Hematopoietic multipotent progenitor cell treated with erythropoietin and hydrocortisone succinate and interleukin-3 and kit ligand, for 4 days (in vitro differentiated cells): ENCODE measurements at places on chromosomes 12 and 14.

- no peak for DNase-seq
Measured at GRCh38 chr12:50218386-50218785, 51.2 kb upstream of the CERS5 start.

GRCh38 chr14:84809158-84809557, 720.8 kb upstream of the FLRT2 start:
- DNase-seq, result no peak

DNA sequence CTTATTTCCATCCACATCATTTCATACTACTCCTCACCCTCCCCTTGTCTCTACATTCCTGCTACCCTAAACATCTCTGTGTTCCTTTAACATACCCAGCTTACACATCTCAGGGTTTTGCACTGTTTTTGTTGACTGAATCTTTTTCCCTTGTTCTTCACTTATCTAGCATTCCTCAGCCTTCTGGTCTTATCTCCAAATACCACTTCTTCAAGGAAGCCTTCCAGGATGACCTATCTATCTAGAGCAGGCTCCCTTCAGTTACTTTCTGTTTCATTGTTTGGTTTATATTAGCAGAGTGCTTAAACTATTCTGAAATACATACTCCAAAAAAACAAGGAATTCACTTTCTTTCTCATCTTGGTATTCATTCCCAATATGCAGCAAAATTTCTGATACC, 353.1 kb downstream of the NAV3 start:
- peak; percentile 53 for DNase-seq

- DNase-seq, result no peak
Measured at GRCh38 chr14:84988357-84988756, 541.6 kb upstream of the FLRT2 start.

- no peak for DNase-seq
Measured at GRCh38 chr14:79564371-79564770, 646.9 kb downstream of the DIO2 start.

DNA sequence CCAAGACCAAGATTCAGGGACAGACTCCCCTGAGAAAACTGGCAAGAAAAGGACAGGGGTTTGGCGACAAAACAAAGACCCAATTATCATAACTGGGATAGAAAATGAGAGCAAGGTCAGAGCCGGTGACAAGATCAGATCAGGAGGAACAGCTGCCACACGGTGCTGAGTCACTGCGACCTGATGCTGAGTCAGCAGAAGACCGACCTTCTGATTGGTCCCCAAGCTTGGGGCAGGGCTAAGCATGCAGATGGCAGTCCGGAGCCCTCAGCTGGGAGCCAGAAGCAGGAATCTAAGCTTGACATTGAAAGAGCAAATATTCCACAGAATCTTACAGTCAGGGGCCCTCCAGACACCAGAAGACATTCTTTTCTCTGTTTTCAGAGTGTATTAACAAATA, 19.1 kb upstream of the ARMH4 start:
- peak; percentile 90 for DNase-seq

- no peak for DNase-seq
Measured at GRCh38 chr14:54050759-54051158, 94.1 kb upstream of the BMP4 start.

- DNase-seq, result peak; percentile 60
Measured at GRCh38 chr14:97724265-97724731, 927.1 kb downstream of the VRK1 start.

DNA sequence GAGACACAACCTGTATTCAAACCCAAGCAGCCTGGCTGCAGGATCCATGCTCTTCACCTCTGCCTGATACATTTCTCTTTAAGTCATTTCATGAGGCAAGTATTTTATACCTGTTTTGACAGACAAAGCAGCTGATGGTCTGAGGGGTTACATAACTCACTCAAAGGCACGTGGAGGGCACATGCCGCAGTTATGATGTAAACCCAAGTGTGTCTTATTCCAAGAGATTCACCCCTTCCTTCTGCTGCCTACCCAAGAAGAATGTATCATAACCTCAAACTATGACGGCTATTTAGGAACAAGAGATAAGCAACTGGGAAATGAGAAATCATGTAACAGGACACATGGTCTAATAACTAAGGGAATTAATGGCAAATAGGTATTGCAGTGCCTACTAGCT, 329.8 kb upstream of the TMPO start:
- no peak for DNase-seq

DNA sequence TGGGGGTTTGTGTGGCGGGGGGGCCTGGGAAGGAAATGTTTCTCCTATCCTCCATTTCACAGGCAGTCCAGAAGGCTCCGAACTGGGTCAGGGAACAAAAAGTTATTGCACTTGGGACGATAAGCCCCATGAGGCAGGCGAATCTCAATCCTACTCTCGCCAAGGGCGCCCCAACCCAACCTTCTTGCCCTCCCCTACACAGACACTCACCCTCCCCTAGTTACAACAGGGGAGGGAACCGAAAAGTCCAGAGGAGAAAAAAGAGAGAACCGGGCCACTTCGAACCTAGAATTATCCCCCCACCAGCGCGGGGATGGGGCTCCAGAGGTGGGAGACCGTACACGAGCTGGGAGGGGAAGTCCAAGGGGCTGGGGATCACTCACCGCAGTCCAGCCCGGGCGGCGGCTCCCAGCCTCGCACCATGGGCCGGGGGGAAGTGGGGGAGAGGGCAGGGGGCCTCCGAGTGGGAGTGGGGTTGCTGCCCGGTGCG, 357 bp downstream of the HOMEZ start:
- no peak for DNase-seq

DNA sequence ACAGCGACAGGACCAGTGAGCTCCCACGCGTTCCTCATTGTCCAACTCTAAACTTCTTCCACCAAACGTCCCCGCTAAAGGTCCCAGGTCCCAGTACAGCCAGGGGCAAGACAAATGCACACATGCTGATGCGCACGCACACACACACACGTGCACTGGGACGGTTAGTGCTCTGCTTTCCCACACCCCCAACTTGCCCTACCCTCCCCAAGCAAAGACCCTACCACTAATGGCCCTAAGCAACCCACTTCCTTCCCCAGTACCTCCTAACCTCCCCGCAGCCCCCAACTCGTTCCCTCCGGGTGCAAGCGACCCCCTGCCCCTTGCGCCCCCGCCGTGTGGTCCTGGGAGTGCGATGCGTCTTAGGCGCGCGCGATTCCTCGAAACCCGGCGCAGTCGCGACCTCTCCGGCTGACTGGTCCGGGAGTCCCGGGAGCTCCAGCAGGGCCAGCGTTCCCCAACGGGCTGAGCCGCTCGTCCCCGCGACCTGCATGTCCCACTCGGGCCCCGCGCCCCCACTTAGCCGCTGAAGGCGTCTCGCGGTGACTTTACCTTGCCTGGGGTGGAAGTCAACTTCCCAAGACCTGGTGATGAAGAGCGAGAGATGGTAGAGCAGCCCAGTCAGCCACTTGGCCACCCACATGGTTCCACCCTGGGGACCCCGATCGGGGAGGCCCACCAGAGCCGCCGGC, 578 bp downstream of the ADAMTS20 start:
- peak; percentile 5 for DNase-seq
